ENCODE measurements at places on chromosomes 2 and 18. TPM values are rescaled to one million over a fixed set of nuclear protein-coding genes. Genes with fewer than 3 reads are reported as not detected.

SCLY gene
- total RNA-seq: 29.9 TPM

ABCB6 gene
- total RNA-seq: 8.4 TPM

ACAA2 gene
- 54.4 TPM for total RNA-seq

VWA3B gene
- total RNA-seq: not detected

GYPC gene
- total RNA-seq: 107 TPM

TSPYL6 gene
- total RNA-seq: not detected

REG3A gene
- not detected for total RNA-seq

CPO gene
- not detected for total RNA-seq

SERPINB13 gene
- total RNA-seq: not detected

SOS1 gene
- 47.9 TPM for total RNA-seq

RASGRP3 gene
- 8.7 TPM for total RNA-seq
